ENCODE measurements at places on chromosomes 7 and 10.

GRCh38 chr10:133278577-133279265 lies 2.1 kb upstream of the ADAM8 start:
- DNase-seq, result peak; percentile 96

DNA sequence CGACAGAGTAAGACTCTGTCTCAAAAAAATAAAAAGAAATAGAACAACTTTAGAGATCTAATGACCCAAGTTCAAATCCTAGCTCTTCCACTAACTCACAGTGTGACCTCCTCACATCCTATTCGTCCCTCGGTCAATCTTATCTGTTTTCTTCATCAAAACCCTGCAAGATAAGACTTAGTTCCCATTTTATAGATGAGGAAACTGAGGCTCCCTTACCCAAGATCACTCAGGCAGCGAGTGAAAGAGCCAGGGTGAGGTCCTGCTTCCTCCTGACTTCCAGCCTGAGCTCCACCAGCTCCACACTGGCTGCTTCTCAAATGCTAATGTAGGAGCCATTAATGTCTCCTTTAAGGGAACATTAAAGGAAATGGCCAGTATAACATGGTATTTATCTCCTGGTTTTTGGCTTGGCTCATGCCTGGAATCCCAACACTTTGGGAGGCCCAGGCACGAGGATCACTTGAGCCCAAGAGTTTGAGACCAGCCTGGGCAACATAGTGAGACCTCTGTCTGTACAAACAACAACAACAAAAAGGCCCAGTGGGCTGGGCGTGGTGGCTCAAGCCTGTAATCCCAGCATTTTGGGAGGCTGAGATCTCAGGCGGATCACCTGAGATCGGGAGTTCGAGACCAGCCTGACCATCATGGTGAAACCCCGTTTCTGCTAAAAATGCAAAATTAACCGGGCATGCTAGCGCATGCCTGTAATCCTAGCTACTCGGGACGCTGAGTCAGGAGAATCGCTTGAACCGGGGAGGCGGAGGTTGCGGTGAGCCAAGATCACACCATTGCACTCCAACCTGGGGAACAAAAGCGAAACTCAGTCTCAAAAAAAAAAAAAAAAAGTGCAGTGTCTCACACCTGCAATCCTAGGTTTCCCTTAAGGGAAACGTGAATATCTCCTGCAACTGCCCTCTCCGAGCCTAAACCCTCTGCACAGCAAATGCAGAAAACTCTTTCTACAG lies 3.4 kb upstream of the RHBDD2 start:
- no peak for DNase-seq

DNA sequence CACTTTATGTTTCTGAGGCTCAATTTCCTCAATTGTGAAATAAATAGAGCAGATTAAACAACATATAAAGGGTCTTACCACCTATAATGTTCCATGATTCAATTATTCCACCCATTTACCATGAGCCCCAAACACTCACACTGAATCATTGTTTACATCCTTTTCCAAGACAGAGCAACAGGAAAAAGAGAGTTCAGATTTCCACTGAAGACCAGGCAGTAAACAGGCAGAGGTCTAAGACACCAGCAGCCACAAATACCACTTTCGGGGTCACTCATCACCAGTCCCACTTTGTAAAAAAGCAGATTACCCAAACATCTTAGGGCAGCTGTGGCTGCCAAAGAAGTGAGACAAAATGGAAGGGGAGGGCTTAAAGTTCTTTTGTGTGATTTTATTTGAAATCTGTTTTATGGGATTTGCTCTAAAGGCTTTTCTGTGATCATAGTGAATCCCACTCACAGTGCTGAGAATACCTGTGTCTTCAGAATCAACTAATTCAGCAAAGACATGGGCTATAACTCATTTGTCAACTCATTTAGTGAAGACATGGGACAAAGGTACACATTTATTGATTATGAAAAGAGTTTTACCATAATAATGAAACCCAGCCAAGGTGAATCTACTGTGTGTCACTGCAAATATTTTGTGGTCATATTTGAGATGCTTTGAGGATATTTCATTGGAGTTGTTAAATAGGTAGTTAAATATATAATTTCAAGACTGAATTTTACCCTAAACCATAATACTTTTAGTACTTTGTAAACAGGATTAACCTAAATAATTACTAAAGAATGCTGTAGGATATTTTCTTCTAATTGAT lies 24.8 kb upstream of the DLD start:
- DNase-seq, result peak; percentile 18

- peak; percentile 60 for DNase-seq
Observed at GRCh38 chr7:5545222-5545914, 121.7 kb upstream of the TNRC18 start.

GRCh38 chr10:60896810-60897209 lies 47.2 kb downstream of the RHOBTB1 start:
- DNase-seq, result no peak

DNA sequence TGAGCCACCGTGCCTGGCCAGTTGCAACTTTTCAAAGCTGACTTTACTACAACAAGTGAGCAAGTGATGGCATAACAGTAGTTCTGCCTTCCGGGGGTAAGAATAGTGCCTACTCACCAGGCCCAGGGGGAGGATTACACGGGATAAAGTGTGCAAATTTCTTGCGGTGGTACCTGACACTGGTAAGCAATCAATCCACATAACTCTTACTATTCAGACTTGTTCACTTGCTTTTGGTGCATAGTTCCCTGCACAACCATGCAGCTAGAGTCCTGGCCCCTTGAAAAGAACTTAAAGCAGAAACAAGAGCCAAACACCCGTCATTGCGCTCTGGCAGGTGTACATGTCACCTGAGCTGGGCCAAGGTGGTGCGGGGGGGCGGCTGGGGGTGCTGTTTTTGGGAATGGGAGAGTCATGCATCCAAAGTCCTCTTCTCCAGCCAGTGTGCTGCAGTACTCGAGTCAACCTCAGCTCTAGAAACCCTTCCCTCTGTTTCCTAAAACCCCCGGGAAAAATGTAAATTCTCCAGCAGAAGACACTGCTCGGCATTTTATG lies 5.4 kb upstream of the COBL start:
- DNase-seq, result no peak

DNA sequence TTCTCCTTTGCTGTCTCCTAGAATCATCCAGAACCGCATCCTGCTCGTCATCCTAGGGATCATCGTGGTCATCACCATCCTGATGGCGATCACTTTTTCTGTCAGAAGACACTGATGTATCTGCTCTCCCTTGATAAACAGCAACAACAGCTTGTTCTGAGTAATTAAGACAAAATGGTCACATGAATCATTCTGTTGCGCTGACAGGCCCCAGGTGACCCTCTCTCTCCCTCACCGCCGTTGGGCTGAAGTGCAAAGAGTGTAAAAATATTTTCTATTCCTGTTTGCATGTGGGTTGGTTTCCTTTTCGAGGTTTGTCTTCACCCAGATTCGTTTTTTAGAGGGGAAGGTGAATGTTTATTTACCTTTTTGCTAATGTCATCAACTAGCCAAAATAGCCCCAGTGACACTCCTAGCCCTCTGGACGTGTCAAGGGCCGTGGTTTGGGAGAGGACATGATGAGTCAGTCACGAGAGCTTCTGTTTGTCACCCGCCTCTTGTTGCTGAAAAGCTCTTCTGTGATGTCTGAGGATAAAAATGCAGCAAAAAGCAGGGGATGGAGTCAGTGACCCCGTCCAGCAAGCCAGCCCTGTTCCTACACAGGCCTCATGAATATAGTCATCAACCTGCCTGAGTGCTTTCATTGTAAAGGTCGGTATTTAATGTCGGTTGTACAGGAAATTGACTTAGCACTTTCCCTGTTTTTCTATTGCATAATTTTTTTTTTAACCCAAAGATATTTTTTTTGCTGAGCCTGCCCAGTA lies 134.6 kb upstream of the TCF7L2 start:
- peak; percentile 94 for DNase-seq

- DNase-seq, result peak; percentile 45
Observed at GRCh38 chr10:129796710-129797420, 167.2 kb downstream of the EBF3 start.

DNA sequence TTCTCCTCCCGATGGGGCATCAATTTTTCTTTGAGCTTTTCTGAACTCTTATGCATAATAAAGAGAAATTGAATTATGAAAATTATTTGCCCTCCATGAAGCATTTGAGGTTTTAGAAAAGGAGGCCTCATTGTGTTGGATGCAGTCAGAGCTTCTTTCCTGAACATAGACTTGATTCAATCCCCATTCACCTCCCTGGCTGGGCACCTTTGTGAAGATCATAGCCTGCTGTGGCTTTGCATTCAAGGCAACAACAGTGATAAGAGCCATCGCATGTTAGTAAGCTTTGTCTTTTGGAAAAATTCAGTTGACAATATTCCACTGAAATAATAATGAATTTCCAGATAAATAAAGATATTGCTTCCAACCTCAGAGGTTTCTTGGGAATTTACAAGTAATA lies 87.1 kb downstream of the TRIL start:
- DNase-seq, result no peak

DNA sequence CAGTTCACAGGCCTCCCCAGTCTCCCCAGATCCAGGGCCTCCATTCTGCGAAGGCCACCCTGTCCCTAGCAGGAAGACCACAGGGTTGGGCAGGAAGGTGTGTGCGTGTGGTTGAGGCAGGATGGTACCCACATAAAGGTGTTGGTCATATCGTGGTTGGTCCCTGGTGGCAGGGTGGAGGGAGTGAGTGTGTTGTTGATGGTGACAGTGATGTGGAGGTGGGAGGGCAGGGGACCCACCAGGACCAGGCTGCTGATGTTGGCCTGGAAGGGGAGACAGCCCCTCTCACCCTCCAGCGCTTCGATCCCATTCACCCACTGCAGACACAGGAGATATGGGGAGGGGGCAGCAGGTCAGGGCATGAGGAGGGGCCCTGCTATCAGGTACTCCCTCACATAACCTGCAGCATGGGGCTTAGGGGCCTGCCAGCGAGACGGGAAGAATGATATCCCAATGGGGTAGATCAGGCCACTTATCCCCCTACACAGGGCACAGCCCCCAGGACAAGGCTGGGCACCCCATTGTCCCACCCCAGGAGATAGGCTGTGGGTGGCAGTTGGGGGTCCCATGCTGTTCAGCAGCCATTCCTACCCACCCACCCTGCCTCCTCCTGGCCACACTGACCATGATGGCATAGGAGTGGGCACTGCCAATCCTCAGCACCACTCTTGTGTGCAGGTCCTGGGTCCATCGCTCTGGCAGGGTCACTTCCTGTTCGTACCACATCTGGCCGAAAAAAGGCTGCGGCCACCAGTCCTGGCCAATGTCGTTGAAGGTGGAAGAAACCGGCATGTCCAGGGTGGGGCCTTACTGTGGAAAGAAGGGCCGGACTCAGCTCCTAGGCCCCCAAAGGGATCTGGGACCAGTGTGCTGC lies 69.0 kb upstream of the ZNF479 start:
- DNase-seq, result peak; percentile 18

GRCh38 chr7:142338633-142339501 lies 81.0 kb upstream of the PRSS58 start:
- DNase-seq, result peak; percentile 84

DNA sequence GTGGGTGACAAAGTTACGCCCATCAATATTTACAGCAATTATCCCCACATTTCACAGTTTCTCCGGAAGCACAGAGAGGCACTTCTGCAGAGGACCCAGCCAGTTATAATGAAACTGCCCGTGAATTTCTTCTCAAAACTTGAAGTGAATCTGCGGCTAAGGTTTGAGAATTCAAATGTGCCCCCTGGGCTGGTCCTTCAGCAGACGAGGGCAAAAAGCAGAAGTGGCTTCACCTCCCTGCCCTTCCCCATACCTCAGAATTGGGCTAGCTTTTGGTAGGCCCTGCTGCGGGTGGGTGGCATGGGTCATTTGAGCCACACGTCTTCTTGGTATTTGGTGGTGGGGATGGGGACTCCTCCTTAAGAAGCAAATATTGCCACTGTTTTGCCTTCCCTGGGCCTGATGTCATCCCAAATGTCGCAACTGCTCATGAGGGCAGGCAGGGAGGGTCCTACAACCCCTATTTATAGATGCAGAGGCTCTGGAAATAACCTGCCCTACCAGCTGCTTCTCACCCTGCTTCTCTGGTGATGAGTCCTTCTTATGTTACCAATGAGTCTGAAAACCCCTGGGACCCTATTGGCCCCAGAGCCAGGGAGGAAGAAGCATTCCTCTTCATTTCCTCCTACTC lies 16.6 kb upstream of the WDFY4 start:
- peak; percentile 20 for DNase-seq
